ENCODE measurements at places on chromosomes 7 and 10. TPM values are rescaled to one million over a fixed set of nuclear protein-coding genes. Genes with fewer than 3 reads are reported as not detected.

DNA sequence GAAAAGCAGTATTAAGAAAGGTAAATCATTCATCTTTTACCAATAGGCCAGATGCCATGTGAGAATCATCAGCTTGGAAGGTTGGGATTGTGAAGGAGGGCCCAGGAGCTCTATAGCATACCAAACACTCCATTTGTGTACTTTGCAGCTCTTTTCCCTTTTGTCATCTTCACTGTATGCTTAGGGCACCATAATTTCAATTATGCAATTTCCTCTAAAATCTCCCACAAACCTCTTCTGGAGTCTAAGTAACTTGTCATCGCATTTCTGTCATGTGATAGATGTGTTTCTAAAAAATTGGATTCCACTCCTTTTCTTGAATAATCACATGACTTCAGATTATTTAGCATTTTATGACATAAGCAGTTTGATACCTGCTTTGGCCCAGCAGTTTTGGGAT is 17.9 kb downstream of the RPP30 start:
- no peak for DNase-seq
- no peak overlapping the region for H3K4me3 ChIP-seq
- H3K27ac ChIP-seq = no peak overlapping the region
- no peaks in the 10 kb centered on the region for H3K4me1 ChIP-seq
- H3K27me3 ChIP-seq = no peaks in the 10 kb centered on the region

WNT16 gene
- total RNA-seq = 0.19 TPM

SPDYE2B gene
- not detected for total RNA-seq

RBP3 gene
- total RNA-seq = not detected

DNA sequence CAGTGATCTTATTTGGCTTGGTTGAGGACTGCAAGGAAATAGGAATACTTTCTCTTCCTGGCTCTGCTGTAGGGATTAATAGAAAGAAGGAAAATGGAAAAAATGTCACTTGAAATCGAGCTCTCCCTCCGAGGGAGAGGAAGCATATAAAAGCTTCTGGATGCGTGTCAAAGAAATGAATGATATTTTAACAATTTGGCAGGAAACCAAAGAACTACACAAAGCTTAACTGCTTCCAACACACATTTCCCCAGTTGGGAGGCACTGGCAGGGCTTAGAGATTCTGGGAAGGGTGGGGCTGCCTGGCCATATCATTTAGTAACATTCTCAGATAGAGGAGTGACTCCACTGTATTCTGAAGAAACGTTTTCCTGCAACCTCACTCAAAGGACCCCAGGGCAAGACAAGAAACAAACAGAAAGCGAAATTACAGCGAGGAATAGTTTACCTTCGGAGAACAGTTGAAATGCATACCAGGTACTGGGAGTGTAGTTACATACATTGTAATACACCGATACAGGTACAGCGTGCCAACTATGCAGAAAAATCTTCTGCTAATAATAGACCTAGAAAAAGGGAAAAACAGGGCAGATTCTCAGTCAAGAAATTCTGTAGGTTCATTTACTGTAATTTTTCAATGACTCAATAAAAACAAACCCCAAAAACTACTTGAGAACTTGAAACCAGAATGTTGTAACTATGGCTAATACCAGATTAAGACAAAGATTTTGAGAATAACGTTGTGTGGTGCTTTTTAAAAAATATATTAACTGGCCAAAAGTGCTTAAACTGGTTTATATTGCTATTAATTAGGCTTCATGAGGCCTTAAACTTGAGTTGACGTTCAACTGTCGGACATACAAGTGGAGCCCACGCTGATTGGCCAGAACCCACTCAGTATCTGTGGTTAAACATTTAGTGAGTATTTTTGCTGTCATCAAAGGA is 75.7 kb upstream of the ASAH2 start:
- DNase-seq = no peak
- peaks cover 72% of the 10 kb centered on the region for H3K4me1 ChIP-seq
- H3K36me3 ChIP-seq = no peaks in the 10 kb centered on the region
- no peaks in the 10 kb centered on the region for H3K27me3 ChIP-seq

CYP3A4 gene
- total RNA-seq = not detected

SLC39A12 gene
- not detected for total RNA-seq
